Activated CD4-positive, alpha-beta T cell treated with anti-CD3 and anti-CD28 coated beads, Interleukin-2, amount 10 ng/mL, durations not matched to agents 7 days and 5 days (primary cell): ENCODE measurements at places on chromosomes 12 and 14.

- peak; percentile 74 for DNase-seq
Measured at GRCh38 chr12:51980051-51980808, 26.5 kb upstream of the TAMALIN start.

GRCh38 chr14:45252366-45253069 lies 484 bp downstream of the MIS18BP1 start:
- DNase-seq: peak; percentile 20

- DNase-seq: no peak
Measured at GRCh38 chr12:8058506-8058905, 7.7 kb downstream of the C3AR1 start.

- no peak for DNase-seq
Measured at GRCh38 chr14:99512571-99513182, 31.5 kb downstream of the CCNK start.

DNA sequence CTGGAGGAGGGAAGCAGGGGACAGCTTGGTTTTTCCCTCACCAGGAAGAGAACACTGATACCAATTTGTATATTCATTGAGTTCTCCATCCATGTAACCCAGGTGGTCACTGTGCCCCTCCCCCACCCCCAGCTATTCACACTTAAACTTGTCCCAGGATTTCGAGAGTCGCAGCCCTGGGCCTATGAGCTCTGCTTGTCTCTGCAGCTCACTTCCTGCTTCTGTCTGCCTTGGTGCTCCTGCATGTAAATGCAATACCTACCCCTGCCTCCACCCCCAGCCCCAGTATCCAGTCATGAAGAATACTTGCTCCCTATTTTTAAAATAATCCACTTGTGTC lies 452.2 kb downstream of the BCL11B start:
- DNase-seq: no peak

DNA sequence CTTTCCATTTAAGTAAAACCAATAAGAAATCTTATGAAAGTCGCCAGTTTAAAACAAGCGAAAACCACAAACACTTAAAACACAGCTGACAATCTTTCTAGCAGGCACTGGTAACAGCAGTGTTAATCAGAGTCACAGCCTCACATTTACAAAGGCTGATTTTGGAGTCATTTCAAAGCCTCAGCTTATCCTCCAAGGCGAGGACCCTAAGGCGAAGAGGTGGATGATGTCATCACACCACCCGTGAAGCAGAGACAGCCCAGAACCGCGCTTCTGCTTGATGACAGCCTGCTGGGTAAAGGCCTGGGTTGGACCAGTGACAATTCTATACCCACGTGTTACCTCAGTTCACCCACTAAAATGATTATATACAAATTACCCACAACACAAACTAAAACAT lies 10.1 kb downstream of the GOLGA3 start:
- no peak for DNase-seq

DNA sequence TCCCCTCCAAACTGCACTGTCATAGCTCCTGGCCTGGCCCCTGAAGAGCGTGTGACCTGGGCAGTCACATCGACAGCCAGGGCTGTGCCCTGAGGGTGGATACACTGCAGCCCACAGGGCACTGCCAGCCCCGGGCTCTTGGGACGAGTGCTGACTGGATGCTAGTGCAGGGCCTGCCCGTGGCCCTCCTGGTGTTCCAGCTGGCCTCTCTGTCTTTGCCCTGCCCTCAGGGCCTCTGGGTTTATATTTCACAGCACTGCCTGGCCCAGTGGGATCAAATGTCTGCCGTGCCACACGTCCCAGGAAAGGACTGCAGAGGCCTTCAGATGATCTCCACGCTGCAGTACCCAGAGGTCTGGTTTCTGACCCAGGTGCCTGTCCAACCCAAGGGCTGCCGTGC lies 10.1 kb upstream of the CCDC197 start:
- no peak for DNase-seq

DNA sequence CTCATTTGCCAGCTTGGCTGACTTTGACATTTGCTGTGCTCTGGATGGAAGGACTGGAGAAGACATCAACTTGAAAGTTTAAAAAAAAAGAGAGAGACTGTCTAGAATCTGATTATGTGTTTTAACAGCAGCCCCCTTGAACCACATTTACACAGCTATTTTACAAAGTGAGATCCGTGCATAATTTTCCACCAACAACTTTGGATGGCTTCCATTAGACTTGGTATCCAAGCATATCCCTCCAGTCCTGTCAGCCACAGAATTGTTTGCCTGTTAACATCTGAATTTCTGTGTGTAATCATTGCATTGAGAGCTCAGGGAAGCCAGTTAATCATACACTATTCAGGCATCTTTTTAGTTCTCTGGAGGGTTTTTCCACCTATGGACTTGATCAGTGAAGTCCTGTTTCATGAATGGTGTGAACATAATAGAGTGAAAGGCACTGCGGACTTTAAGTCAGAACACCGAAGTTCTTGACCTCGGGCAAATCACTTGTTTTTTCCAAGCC lies 93.7 kb downstream of the SAMD4A start:
- no peak for DNase-seq

GRCh38 chr12:96170762-96171161 lies 23.4 kb upstream of the ELK3 start:
- no peak for DNase-seq

DNA sequence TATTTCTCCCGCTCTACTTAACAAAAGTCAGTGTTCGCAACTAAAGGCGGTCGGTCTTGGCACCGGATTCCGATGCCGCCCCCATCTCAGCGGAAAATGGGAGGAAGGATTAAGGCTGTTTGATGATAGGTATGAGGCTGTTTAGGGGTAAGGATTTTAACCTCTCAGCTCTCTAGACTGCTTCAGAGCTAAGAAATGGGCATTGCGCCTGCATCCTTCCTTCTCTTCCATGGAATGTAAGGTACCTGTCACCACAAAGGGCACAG lies 1.4 kb downstream of the COCH start:
- no peak for DNase-seq

DNA sequence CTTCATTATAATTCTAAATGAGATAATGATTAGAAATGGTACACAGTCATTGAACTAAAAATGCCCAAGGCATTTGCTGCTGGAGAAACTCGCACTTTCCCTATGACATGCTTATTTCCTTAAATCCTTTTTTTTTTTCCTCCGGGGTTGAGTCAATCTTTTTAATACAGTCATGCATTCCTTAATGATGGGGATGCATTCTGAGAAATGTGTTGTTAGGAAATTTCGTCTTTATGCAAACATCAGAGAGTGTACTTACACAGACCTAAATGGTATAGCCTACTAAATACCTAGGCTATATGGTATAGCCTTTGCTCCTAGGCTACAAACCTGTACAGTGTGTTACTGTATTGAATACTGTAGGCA lies 29.8 kb upstream of the DACT1 start:
- no peak for DNase-seq

DNA sequence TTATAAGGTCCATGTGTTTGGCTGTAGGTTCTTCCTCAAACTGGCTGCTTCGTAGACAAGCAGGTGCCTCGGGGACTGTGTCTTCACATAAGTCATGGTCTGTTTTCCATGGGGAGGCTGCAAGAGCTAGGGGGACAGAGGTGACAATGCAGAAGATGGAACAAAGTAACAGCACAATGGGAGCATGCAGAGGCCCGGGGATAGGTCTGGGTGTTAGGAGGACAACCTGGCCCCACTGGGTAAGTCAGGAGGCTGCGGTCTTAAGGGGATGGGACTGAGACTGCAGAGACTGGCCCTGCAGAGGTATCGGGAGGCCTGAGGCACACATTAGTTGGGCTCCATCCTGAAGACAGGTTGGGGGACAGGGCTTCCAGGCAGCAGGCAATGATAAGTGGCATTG lies 88.9 kb downstream of the NTF3 start:
- peak; percentile 3 for DNase-seq

DNA sequence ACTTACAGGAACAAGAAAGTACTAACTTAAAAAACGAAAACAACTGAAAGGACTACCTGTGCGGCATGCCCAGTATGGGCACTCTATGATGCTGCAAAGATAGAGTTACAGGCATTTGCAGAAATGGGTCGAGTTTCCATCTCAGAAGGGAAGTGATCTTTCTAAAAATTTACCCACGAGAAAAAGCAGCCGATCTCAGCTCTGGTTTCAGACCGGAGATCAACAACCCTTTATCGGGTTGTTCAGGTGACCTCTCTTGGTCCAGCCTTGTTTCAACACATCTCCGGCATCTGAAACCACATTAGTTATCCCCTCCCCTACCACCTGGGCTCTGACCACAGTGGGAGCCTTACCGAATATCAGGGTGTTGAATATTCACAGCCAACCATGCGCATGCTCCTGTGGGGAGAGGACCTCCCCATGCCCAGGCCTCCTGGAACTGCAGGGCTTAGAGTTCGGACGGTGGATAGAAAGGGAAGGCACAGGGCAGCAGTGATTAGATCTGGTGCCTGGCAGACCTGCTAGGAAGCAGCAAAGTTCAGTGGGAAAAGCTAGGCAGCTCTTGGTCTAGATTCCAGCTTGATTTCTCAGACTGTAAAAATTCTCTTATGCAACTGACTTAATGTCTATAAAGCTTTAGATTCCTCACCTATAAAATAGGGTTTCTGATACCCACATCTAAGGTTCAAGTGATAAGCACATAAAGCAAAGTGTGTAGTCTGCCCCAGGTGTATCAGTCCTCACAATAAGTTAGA lies 906.0 kb downstream of the VRK1 start:
- peak; percentile 52 for DNase-seq

GRCh38 chr14:105397350-105397931 lies 897 bp upstream of the TEX22 start:
- DNase-seq: no peak

- DNase-seq: no peak
Measured at GRCh38 chr12:38639625-38640024, 265.8 kb downstream of the CPNE8 start.
